ENCODE measurements at places on chromosomes 1 and 21. TPM values are rescaled to one million over a fixed set of nuclear protein-coding genes. Genes with fewer than 3 reads are reported as not detected.
A peak's percentile ranks its signal among the peaks of the same experiment; 100 is the strongest.

GRCh38 chr1:184483101-184483683 lies 96.4 kb downstream of the C1orf21 start:
- peak; percentile 68 for DNase-seq

- no peak for DNase-seq
Observed at GRCh38 chr1:37667023-37667671, 25.2 kb upstream of the CDCA8 start.

DNA sequence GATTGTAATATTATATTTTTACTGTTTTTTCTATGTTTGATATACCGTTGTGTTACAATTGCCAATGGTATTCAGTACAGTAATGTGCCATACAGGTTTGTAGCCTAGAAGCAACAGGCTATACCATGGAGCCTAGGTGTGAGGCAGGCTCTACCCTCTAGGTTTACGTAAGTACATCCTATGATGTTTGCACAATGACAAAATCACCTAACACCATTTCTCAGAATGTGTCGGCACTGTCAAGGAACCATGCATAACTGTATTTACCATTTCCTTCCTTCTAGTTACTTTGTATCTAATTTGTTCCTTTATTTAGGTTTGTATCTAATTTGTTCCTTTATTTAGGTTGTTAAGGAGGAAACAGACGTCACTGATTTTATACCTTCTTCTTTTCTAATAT lies 9.9 kb downstream of the NPHP4 start:
- DNase-seq: no peak

DNA sequence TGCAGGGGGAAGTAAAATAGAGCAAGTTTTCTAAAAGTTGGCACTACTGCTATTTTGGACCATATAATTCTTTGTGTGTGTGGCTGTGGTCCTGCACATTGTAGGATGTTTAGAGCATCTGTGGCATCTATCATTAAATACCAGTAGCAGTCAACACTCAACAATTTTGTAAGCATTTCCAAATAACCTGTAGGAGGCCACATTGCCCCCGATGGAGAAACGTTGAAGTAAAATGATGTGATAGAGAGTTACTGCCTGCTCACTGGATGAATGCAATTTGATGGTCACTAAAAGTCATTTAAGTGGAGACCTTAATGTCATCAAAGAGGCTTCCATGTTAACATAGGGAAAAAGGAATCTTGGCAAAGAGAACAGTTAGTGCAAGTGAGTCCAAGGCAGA lies 560.8 kb downstream of the NEGR1 start:
- no peak for DNase-seq

DNA sequence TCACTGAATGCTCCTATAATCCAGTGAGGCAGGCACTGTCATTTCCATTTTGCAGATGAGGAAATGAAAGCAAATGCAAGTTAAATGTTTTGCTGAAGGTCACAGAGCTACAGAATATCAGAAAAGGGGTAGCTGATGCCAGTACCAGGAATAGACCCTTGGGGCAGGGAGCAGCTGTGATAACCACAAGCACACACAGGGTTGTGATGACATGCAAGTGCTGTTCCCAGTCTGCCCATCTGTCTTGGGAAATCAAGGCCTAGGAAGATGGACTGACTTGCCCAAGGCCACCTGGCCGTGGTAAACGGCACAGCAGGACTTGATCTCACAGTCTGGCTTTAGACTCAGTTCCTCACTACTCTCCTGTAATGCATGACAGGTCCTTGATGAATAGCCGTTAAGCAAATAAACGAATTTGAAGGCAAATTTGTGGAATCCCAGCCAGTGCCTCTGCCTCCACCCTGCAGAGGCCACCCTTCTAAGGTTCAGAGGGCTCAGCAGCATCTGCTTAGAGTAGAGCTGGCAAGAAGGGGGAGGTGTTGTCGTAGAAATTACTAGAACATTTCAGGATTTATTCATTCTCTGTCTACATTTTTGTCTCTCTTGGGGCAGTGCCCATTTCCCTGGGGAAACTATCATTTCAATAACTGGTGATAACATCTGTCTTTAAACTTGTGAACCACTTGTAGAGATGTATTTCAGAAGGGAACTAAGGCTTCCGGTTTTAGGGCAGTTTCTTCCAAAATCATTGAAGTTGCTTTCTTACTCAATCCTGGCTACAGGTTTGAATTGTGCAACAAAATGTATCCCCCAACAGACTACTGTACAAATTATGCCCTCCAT lies 53.2 kb upstream of the MRPS6 start:
- no peak for DNase-seq

GRCh38 chr1:167617153-167618147 lies 12.6 kb upstream of the RCSD1 start:
- DNase-seq: no peak

DNA sequence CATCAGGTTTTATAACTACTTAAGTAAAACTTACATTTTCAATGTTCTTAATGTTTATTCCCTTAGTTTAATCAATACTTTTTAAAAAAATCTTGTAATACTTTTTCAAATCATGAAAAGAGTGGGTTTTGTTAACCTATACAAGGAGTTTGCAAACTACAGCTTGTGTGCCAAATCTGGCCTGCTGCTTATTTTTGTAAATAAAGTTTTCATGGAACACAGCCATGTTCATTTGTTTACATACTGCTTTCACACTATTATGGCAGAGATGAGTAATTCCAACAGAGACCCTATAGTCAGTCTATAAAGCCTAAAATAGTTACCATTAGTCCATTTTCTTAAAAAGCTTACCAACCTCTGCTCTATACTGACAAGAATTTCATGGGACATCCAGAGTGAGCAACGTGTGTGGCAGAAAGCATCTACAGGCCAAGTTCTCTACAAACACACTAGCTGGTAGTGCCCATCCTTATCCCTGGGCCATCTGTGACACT lies 42.6 kb downstream of the ERO1B start:
- DNase-seq: no peak

- DNase-seq: no peak
Observed at GRCh38 chr1:2474933-2475371, 1.1 kb upstream of the PLCH2 start.

- no peak for DNase-seq
Observed at GRCh38 chr21:39153842-39154241, 29.4 kb downstream of the PSMG1 start.

- DNase-seq: no peak
Observed at GRCh38 chr1:42887366-42887765, 41.0 kb downstream of the ZNF691 start.

DNA sequence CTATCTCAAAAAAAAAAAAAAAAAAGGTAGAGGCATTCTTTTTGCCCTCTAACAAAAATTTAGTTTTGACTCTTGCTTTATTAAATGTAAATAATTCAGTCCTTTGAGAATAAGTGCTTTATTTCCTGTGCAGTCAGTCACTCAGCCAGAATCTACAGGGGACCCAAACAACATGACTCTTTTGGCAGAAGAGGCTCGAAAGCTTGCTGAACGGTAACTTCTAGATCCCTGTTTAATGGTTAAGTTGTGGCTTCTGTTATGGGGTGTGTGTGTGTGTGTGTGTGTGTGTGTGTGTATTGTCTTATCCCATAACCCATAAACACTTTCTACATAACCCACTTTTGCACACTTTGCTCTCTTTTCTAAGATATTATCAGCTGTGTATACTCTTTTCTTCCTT lies 54.9 kb upstream of the LAMC2 start:
- DNase-seq: no peak

DNA sequence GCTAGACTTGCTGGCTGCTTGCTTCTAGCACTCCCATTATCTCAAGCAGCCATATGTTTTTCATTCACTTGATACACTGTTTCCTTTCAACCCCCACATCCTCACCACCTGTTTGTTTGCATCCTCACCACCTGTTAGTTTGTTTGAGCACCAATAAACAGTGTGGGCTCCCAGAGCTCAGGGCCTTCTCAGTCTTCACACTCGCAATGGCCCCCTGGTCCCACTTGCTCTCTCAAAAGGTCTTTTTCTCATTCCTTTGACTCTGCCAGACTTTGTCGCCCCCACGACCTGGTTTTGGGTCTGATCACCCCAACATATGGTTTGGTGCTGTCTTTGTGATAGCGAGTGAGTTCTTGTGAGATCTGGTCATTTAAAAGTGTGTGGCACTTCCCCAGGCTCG lies 6.2 kb upstream of the PADI4 start:
- DNase-seq: no peak

DNA sequence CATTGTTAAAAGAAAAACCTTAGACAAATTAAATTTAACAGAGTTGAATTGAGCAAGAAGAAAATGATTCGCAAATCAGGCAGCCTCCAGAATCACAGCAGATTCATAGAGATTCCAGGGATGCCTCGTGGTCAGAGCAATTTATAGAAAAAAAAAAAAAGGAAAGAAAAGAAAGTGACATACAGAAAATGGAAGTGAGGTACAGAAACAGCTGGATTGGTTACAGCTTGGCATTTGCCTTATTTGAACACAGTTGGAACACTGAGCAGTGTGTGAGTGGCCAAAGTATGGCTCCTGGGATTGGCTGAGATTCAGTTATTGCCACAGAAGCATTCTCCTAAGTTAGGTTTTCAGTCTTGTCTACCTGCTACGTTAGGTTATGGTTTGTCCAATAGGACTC lies 9.1 kb upstream of the C21orf91 start:
- no peak for DNase-seq

GRCh38 chr1:77655431-77655974 lies 27.0 kb downstream of the ZZZ3 start:
- no peak for DNase-seq

DNA sequence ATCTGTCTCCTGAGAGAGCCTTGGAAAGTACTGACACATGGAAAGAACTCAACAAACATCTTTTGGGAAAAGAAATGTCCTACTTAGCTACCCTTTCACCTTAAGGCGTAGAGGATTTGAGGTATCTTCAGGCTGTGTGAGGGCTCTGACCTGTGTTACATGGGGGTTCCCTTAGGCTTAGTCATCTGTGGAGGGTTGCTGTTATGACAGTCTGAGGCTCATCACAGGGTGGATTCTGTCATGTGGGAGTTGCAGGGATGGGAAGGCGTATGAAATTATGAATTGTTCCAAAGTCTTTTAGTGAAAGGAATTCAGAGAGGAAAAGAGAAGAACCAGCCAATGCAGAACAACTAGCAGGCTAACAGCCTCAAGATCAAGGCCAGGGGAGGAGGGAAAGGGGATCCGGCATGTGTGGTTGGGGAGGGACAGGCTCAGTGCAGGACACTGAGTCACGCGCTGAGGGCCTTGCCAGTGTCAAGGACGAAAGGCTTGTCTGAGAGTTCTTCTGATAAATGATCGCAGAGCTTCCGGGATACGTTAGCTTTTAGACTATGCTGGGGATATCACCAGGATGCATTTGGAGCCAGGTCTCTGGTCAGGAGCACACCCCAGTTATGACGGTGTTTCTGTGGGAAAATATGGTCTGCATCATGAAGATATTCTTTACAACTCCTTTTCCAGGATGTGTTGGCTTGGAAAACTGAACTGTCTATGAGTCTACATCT lies 24.6 kb upstream of the PLA2G2C start:
- no peak for DNase-seq

- no peak for DNase-seq
Observed at GRCh38 chr1:49408346-49408745, 615.4 kb downstream of the AGBL4 start.

GRCh38 chr1:23283667-23284602 lies 60.1 kb downstream of the HNRNPR start:
- DNase-seq: no peak

DNA sequence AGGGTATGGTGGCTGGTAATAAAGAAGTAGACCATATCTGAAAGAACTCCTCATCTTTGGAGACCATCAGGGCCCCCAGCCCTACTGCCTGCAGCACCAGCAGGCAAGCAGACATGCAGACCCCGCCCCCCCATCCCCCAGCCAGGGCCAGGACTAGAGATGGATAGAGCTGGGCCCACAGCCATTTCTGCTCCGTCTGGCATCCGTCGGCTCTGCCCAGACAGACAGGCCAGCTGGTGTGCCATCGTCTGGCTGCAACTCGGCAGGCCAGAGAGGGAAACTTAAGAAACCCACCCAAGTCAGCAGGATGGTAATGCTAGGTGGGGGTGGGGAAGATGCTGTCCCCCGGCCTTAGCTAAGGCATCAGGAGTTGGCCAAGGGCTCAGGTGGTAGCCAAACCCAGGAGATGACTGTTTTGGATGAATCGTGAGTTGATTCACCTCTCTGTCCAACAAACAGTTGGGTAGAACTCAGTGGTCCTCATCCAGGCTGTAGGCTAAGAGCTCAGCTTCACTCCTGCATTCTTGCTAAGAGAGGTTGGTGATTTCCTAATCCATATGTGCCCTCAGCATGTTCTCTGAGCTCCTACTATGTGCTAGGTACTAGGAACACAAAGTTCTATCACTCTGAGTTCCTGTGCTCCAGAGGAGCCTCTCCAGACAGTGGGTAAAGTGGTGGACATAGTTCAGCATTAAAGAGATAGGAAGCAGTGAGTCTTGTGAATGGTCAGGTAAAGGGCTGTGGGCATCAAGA lies 23.2 kb upstream of the TMEM222 start:
- DNase-seq: no peak

GRCh38 chr1:60895701-60896100 lies 186.7 kb upstream of the NFIA start:
- peak; percentile 33 for DNase-seq

GRCh38 chr1:165930961-165931360 lies 103.5 kb downstream of the UCK2 start:
- DNase-seq: no peak

DNA sequence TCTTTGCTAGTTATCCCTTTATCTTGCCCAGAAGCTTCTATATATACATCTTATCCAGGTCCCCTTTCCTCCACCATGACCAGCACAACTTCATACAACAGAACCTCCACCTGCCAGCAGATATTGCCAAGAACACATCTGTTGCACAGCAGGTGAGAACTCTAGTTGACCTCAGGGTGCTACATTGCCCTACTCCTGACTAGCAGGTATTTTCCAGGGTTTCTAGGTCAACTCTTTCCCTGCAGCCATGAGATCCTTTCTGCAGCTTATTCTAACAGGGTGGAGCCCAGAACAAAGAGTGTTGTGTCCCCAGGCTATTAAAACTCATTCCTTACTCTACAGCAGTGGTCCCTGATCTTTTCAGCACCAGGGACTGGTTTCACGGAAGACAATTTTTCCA lies 319.5 kb downstream of the PRDM2 start:
- DNase-seq: no peak

DNA sequence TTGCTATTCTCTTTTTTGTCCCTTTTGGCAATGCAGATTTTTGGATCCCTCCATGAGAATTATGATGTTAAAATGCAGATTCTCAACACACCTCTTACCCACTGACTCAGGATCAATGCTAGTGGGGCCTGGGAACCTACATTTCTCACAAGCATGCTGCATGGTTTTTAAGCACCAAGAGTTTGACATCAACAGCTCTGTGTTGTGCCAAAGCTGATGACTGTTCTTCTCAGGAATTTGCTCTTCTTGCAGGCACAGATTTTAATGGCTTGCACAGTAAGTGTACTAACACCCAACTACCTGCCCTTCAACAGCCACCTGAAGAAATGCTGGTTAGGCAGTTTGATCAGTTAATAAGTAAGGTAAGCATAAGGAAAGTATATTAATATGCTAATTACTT lies 468.7 kb downstream of the PTBP2 start:
- no peak for DNase-seq

Gene CDA
- 3.6 TPM for total RNA-seq

Gene STXBP3
- 25.5 TPM for total RNA-seq

Gene CFAP107
- not detected for total RNA-seq

Gene FOXO6
- total RNA-seq: 4.2 TPM

Gene S100A8
- total RNA-seq: 69.7 TPM

Gene CASQ1
- total RNA-seq: 11.5 TPM

Gene GJA9
- not detected for total RNA-seq

Gene A3GALT2
- total RNA-seq: not detected

Gene IFI44L
- 5.5 TPM for total RNA-seq
